ENCODE measurements at places on chromosomes 7 and 10.

- no peak for DNase-seq
Observed at GRCh38 chr10:84256510-84257342, 11.9 kb downstream of the RGR start.

DNA sequence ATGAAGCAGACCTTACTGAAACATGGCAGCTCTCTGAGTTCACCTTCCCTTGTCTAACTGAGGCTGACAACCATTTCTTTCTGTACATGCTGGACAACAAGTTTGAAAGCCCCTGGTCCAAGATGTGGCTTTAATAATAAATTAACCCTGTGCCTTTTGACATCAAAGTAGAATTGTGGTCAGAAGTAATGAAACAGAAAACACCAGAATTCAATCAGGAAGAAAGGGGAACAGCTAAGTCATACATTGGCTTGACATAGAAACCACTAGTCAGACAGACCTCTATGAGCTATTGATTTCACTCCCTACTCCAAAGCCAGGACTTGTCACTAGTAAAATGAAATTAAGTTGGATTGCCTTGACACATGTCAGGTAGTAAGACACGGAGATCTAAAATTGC is 175.2 kb upstream of the ASAH2 start:
- no peak for DNase-seq

DNA sequence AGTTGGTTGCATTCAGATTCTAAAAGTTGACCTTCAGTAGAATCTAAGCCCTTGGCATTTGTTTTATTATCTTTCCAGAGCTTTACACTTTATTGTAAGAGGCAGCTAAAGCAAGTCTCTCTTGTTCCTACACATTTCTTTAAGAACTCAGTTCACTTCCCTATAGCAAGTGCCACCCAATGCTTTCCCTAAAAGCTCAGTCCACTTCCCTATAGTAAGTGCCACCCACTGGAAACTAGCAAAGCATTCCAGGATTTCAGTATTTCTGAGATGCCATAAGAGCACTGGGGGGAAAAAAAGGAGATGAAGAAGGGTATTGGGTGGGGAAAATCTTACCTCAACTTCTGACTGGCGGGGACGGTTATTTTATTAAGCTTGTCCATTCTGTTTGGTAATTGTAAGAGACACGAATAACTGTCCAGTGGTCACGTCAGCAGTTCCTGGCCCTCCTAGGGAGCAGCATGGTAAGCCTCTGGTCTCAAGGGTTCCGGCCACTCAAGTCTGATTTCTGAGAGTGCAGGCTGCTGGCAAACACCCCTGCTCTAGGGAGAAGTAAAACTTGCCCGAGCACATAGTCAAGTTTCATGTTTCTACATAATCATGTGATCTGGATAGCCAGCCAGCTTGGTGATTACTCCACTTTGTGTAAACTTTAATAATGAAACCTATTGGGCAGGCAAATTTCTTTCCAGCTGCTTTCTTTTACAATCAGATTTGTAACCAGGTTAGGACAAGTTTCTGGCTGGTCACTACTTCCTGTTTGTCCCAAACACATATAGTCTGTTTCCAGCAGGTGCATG is at the start of gene BLNK:
BLNK (minus strand) TSS at position 554 of the 800 bp plus-strand sequence; CDS start at position 383, 171 bp downstream.
- no peak for DNase-seq

DNA sequence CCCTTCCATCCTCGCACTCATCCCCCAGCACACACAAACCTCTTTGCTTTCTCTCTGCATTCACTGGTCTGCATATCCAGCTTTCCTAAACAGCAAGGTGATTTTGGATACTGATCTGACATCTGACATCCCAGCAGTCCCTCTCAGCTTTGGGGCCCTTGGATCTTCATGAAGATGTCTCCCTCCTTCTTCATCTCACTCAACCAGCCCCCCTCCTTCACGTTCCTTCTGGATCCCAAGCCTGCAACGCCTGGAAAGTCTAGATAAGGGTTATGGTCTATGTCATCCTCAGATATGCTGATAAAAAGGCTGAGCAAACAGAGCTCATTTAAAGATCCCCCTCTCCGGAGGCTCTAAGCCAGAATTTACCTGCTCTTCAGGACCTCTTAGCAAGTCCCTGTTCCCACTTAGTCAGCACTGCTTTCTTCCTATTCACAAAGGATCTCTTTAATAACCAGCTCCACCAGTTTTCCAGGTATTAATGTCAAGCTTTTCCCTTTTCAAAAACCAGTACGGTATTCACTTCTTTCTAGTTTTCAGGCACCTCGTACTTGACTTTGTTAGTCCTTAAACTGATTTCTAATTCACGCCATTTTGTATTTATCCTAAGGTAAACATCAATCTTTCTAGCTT is 38.9 kb downstream of the CREB3L2 start:
- no peak for DNase-seq

DNA sequence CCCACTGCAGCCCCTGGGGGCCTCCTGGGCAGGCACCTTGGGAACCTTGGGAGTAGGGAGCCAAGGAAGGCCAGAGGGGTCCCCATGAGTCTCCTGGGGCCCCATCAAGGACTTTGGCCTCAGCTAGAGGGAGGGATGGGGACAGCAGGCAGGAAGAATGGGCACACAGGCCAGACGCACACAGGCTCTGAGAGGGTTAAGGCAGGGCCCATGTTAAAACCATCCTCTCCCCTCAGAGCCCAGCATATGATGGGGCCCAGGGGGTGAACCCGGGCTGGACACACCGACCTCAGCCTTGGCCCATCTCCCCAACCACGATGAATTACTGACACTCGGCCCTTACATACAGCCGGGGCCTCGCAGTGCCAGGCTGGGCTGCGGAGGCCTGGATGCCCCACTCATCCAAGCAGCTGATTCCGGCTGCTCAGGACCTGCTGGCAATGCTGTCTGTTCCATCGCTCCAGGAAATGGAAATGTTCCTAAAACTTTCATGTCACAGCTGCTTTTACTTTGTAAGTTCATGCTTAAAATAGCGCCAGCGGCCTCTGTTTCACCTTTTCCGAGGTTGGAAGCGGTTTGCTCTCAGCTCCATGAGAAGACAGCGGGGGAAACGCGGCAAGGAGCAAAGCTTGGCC is 17.3 kb upstream of the INPP5A start:
- DNase-seq, result no peak

DNA sequence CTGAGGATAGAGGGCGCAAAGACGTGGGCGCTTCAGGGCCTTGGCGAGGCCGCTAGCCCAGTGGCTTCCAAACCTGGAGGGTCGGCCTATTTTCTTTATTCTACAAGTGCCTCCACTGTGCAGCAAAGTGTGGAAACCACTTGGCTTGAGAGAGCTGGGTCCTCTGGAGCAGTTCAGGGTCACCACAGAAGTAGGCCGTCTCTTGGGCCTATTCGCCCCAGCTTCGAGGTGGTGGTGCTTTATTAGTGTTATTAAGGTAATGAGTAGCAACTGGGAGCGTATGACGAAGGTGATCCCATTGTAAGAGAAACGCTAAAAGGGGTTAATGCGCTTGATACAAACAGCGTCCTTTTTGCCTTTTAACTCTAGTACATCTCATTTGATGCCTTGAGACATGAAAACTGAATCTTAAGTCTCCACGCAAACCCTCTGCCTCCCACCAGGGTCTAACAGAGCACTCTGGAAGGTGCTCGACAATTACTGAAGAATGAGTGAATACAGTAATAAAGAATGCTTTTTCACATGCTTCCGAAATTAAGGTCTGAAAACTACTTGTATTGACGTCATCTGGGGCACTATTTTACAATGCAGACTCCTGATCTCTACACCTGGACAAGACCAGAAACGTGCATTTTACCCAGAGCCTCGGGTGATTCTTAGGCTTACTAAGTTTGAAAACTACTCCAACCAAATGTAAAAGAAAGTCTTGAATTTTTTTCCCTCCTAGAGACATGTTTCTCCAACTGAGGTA is 647 bp upstream of the GSAP start:
- DNase-seq, result no peak

- DNase-seq, result no peak
Observed at GRCh38 chr7:36115448-36116321, 37.4 kb upstream of the EEPD1 start.

DNA sequence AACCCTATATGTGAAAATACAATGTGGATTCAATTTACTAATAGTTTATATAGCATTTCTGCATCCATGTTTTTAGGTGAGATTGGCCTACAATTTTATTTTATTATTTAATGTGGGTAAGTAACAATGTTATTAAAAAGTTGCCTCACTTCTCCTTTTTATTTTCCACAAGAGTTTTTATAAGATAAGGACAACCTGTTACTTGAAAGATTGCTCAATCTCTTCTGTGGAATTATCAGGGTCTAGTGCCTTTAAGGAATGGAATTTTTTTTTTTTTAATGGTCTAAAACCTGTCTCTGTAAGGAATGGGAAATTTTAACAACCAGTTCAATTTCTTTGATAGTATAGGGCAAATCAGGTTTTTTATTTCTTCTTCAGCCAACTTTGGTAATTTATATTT is 53.9 kb upstream of the RAB18 start:
- no peak for DNase-seq

DNA sequence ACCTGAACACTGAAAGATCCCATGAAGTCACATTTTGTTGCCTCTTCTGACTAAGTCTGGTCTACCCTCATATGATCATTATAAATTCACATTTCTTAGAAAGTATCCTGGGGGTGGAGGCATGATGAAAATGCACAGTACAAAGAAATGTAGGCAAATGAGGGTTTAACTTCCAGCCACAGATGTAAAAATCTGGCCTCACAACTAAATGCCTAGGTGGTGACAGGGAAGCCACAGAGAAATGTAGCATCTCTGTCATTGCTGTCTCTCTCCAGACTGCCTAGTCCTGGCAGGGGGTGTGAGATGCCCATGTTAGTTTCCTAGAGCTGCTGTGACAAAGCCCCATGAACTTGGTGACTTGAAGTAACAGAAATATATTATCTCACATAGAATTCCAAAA is 395.9 kb downstream of the SORCS3 start:
- no peak for DNase-seq

GRCh38 chr7:141697211-141697871 is 4.6 kb downstream of the DENND11 start:
- DNase-seq, result no peak

DNA sequence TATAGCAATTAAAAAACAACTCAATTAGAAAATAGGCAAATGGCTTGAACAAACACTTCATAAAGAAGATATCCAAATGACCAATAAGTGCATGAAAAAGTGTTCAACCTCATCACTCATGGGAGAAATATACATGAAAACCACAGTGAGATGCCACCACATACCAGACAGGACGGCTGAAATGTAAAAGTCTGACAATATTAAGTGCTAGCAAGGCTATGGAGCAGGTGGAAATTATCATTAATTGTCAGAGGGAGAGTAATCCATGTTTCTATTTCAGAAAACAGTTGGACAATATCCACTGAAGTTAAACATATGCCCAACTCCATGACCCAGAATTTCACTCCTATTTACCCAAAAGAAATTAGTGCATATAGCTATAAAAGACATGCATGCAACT is 42.6 kb upstream of the GRID1 start:
- no peak for DNase-seq

DNA sequence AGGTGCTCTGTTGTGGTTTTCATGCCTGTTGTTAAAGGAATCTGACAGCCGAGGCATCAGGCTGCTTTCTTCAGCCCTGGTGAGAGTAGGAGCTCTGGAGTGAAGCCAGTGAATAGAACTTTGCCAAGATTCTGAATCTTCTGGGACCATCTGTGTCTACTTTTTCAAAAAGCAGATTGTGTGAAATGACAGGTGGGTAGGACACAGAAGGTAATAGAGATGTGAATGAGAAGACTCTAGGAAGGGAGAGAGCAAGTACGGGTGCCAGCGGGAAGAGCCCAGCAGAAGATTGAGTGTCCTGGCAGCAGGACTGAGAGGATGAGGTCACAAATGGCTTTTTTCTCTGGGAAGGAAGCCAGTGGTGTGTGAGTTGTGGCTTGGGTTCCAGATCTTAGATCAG is 429.2 kb downstream of the SDK1 start:
- no peak for DNase-seq

GRCh38 chr7:131124867-131125266 is 202.8 kb upstream of the MKLN1 start:
- no peak for DNase-seq

DNA sequence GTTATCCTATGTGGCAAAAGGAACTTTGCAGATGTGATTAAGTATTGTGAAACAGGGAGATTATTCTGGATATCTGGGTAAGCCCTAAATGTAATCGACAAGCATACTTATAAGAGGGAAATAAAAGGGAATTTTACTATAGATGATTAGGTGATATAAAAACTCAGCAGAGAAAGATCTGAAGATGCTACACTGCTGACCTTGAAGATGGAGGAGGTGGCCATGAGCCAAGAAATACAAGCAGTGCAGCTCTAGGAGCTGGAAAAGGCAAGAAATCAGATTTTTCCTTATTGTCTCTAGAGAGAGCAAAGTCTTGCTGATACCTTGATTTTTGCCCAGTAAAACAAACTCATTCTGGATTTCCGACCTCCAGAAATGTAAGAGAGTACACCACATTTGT is 67.7 kb downstream of the BRAF start:
- DNase-seq, result no peak

- DNase-seq, result no peak
Observed at GRCh38 chr7:28176174-28176573, 4.4 kb downstream of the JAZF1 start.

DNA sequence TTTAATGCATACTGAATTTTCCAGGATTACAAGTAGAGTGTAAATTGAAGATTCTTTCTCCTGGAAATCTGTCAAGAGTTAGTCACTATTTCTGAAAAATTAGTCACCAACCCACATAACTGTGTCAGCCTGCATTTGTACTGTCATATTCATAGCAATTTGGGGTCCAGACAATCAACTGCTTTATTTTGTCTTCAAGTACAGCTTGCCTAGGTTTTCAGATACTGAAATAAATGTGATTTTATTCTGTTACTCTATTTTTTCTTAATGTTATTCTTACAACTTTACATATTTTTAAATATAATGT is 55.1 kb downstream of the CUBN start:
- DNase-seq, result no peak

DNA sequence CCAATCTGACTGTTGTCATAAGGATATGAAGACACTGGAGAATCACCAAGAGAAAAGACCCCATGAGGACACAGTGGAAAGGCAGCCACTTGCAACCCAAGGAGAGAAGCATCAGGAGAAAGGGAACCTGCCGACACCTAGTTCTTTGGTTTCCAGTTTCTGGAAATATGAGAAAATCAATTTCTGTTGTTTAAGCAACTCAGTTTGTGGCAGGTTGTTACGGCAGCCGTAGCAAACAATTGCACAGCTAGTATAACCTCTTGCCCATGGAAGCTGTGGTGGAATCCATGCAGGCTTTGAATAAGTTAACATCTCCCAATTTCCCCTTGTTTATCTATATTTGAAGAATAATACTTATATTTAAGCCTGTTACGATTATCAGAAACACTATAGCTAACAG is 1103.0 kb upstream of the PHF14 start:
- no peak for DNase-seq

GRCh38 chr7:135428011-135428410 is 81.9 kb downstream of the CNOT4 start:
- DNase-seq, result no peak
